ENCODE measurements at places on chromosomes 1 and 21.

DNA sequence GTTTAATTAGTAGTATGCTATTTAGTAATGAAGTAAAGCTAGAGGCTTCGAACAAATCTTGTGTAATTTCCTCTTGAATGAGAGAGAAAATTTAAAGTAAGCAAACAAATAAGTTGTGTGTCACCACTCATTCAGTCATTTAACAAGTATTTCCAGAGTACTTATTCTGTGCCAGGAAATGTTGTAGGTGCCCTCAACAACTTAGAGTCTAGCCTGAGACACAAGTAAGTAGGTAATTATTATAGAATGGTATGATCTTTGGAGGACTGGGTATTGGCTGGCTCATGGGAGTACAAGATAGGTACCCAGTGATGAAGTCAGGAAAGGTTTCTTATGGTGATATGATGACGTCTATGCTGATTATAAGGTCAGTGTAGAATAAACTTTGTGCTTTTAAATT is 17.4 kb upstream of the METTL18 start:
- no peak for DNase-seq

- no peak for DNase-seq
These were observed 773.2 kb upstream of the ADAMTS5 start for GRCh38 chr21:27740084-27740483.

DNA sequence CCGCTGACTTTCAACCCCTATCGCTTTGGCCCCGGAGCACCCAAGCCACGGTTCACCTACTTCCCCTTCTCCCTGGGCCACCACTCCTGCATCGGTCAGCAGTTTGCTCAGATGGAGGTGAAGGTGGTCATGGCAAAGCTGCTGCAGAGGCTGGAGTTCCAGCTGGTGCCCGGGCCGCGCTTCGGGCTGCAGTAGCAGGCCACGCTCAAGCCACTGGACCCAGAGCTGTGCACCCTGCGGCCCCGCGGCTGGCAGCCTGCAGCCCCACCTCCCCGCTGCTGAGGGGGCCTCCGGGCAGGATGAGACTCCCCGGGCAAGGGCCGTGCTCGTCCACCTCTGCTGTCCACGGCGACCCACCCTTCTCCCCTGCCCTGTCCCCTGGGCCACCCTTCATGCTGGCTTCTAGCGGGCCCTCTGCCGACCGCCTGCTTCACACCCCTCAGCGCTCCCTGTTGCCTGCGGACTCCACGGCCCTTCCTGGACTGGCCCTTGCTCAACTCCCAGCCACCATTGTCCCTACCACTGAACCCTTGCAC is 92.2 kb upstream of the TRABD2B start:
- DNase-seq = peak; percentile 29

GRCh38 chr1:145908653-145909052 is 1.2 kb downstream of the ITGA10 start:
- no peak for DNase-seq

DNA sequence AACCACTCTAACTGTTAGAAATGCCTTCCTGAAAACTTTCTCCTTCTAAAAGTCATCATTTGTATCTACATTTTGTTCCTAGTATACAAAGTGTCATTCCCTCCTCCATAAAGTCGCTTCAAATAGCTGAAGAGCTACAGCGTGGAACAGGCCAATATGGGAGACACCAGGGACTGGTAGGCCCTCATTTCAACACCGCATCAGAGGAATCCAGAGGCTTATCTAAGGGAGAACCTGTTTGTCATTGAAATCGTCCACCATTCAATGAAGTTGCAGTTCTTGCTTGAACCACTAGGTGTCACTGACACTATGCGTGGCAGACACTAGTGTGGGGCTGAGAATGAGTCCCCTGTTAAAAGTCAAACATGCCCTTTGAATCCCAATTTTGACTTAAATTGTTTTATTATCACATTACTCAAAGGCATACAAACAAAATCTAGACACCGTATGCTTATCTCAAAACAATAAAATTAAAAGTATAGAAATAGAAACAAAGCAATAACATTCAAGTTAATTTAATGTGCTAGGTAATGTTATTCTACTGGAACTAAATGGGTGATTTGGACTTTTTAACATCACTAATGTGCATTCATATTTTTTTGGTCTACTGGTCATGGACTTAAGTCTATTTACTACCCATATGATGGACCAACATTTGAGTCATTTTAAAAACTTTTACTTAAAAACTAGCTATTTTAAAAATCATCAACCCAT is 182.3 kb downstream of the FCRL5 start:
- DNase-seq = peak; percentile 70
